ENCODE measurements at places on chromosomes 4 and X.
A peak's percentile ranks its signal among the peaks of the same experiment; 100 is the strongest.

GRCh38 chrX:71556036-71556435 lies 22.2 kb upstream of the GCNA start:
- DNase-seq = no peak

GRCh38 chrX:150899191-150899757 lies 806 bp upstream of the CD99L2 start:
- DNase-seq = peak; percentile 54

GRCh38 chr4:48891028-48891619 lies 15.4 kb downstream of the OCIAD2 start:
- DNase-seq = no peak

- DNase-seq = no peak
These were observed 18.9 kb downstream of the TSPAN5 start for GRCh38 chr4:98639523-98639922.

DNA sequence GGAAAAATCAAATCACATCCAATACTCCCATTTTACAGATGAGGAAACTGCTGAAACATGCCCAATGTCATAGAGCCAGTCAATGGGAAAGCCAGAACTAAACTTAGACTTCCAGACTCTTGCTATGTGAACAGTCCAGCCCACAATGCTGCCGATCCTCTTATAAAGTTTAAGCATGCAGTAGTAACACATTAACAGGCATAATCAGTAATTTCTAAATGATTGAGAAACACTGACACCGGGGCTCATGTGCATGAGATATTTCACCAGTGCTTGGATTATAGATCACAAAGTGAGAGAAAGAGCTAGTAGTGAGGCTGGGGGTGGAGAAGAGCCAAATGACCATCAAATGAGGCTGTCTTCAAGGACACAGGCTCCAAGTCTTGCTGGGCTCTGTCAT lies 2.5 kb downstream of the BDH2 start:
- no peak for DNase-seq

- DNase-seq = no peak
These were observed 73.5 kb downstream of the GLUD2 start for GRCh38 chrX:121120690-121121605.

GRCh38 chr4:56241500-56241899 lies 145.8 kb downstream of the AASDH start:
- DNase-seq = no peak

DNA sequence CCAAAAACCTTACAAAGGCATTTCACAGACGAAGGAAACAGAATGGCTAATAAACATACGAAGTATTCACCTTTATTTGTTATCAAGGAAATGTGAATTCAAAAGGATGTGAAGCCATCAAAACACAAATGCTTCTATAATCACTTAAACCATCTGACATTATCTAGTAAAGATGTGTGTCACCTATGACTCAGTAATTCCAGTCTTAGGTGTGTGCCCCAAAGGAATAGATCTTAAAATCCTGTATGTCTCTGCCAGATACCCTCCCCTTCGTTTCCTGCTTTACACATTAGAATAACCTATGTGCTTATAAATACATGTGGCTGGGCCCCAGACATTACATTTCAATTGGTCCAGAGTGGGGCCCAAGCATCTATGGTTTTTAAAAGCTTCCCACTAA lies 41.8 kb upstream of the CEP135 start:
- DNase-seq = no peak

- no peak for DNase-seq
These were observed 297.5 kb downstream of the NAF1 start for GRCh38 chr4:162869157-162869556.

DNA sequence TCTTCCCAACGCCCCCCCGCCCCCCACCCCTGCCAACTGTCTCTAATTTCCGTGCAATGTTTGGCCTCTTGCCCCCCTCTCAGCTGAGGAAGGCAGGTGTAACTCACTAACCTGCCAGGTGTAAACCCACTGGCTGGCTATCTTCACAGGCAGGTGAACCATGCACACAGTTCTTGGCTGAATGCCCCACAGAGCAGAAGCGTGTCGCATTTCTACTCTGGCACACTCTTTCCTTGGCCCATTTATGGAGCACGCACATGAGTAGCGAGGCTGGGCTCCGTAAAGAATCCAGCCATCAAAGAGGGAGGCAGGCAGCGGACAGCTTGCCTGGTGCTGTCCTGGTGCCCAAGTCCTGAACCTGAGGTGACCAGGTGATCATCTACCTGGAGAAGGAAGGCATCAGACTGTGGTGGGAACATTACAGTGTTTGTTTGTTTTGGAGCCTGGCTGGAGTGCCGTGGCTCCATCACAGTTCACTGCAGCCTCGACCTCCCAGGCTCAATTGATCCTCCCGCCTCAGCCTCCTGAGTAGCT lies 39.2 kb upstream of the CRMP1 start:
- DNase-seq = no peak

DNA sequence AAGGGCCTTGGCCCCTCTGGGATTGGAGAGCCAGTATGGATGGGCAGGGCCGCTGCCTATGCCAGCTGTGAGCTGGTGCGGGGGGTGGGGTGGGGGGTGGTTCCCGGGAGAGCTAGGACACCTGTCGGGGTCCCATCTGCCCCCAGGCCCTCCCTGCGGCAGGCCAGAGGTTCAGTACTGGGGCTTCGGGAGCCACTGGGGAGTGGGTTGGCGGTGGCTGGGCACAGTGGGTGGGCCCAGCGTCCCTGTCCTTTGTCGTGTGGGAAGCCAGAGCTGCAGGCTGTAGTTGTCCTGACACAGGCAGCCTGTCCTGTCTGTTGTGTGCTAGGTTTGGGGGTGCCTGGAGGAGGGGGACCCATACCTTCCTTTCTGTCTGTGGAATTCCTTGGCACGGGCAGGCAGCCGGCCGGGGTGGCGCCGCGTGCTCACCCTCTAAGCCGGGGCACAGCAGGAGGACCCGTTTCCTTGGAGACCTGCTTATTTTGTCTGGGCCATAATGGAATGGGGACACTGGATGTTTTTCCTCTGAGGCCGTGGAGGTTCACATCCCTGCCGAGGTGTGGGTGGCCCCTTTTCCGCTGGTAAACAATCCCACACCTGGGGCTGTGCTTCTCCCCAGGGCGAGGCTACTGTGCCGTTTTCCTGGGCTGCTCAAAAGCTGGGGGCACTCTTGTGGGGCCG lies 14.8 kb downstream of the DOK7 start:
- DNase-seq = no peak

DNA sequence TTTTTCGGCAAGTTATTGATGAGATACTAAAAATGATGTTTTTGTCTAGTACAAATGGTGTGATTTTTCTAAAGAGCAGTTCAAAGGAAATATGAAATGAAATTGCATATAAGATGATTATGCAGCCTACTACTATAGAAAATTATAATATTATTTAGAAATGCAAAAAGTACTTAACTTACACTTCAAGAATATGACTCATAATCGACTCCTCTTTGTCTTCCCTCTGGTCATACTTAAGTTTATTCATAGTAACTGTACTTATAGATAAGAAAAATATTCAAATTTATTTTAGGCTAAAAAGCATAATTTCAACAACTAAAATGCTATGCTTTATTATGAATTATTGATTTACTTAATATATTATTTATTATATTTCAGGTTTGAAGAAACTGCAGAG lies 33.2 kb downstream of the CEP44 start:
- DNase-seq = no peak

GRCh38 chr4:6403400-6403685 lies 69.1 kb downstream of the PPP2R2C start:
- no peak for DNase-seq

DNA sequence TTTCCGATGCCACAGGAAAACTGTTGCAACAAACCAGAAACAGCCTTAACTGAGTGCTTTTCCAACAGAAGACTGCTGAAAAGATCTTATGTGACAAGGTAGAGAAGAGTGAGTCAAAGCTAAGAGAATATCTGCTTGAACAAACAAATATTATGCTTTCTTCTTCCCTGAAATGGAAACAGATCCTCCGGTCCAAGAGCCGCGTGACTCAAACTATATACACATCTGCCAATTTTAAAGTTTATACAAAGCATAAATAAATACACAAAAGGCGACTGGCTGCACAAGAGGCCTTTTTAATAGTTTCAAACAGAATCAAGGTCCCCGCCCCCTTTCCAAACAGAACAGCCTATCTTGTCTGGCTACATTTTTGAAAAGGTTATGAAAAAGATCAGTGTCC lies 329.7 kb upstream of the F9 start:
- no peak for DNase-seq

DNA sequence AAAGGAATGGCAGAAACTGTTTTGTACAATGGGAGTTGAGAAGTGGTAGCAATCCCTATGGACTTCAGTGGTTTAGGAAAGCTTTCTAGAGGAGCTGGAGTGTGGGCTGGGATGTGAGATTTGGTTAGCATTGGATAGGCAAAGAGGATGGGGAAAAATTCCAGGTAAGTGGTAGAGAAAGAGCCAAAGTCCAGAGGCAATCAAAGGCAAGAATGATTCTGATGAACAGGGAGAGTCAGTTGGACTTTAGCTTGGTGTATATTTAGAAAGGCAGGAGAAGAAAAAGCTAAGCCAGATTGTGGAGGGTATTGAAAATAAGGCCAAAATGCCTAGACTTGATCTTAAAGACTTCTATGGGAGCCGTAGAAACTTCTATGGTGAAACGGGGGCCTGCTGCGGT lies 3.7 kb upstream of the VSIG4 start:
- DNase-seq = no peak

- DNase-seq = no peak
These were observed 5.5 kb upstream of the XIAP start for GRCh38 chrX:123854329-123854728.

GRCh38 chr4:167622481-167623240 lies 388.4 kb upstream of the SPOCK3 start:
- DNase-seq = peak; percentile 71

GRCh38 chrX:42219231-42219630 lies 295.9 kb upstream of the CASK start:
- no peak for DNase-seq

DNA sequence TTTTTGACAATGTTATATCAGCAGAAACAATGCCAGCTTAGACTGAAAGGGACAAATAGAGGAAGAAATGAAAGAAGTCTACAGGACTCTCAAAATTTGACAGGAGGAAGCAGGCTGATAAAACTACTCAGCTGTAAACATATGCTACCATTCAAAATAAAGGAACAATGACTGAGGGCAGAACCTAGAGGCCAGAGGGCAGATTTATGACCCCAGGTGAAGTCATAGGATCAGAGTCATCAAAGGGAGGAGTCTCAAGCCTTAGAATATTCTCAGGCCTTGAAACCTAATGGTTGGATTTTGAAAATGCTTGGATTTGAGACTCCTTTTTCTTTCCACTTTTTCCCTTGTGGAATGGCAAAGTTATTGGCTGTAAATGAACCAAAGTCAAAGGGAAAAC lies 17.0 kb upstream of the SYTL5 start:
- DNase-seq = no peak

DNA sequence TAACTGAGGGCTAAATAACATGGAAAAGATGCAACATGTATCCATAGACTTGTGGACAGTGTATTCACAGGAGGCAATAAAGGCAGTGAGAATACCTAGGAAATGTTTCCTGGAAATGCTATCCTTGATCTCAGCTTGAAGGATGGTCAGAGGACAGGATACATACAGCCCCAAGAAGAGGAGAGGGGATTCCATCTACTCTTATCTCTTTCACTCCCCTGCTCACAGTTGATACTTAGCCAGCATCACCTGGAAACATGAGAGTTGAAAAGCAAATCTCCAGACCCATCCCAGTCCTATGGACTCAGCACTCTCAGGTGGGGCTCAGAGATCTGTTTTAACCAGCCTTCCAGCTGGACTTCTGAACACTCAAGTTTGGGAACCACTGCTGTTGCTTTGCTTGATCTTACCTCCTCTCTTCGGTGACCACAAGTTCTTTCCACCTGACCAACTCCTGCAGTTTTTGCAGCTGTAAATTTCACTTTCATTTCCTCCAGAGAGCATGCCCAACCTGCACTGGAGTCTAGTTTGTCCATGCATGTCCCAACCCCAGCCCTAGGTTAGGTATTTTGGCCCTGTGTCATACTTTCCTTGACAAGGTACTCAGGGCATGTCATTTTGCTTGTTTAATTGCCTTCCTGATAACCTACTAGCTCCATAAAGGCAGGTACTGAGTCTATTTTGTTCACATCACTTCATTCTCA lies 10.4 kb downstream of the RELL1 start:
- DNase-seq = no peak

- no peak for DNase-seq
These were observed 25.5 kb downstream of the MMAA start for GRCh38 chr4:145644699-145645098.

GRCh38 chr4:126553248-126553647 lies 1079.5 kb upstream of the INTU start:
- no peak for DNase-seq

DNA sequence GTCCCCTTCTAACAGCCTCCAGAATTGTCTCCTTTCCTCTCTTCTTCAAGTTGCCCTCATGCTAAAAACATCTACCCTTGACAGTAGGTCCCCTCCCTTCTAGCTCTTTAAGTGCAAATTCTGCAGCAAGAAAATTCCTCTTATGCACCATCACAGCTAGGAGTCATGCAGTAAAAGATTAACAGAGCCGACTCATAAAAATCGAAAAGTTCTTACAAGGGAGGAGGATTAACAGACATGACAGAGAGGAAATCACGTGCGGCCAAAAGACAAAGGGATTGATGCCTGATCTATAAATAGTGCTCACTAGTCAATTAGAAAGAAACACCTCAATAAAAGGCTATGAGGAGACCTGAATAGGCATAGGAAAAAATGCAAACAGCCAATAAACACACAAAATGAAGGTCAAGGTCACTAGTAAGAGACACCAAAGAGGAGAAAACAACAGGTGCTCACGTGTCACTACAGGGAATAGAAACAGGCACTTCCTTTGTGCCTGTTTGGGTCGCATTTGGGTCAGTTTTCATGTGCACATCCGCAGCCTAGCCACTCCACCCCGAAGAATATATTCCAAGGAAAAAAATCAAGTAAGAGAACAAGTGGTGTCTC lies 3.4 kb downstream of the RNF212 start:
- DNase-seq = no peak

DNA sequence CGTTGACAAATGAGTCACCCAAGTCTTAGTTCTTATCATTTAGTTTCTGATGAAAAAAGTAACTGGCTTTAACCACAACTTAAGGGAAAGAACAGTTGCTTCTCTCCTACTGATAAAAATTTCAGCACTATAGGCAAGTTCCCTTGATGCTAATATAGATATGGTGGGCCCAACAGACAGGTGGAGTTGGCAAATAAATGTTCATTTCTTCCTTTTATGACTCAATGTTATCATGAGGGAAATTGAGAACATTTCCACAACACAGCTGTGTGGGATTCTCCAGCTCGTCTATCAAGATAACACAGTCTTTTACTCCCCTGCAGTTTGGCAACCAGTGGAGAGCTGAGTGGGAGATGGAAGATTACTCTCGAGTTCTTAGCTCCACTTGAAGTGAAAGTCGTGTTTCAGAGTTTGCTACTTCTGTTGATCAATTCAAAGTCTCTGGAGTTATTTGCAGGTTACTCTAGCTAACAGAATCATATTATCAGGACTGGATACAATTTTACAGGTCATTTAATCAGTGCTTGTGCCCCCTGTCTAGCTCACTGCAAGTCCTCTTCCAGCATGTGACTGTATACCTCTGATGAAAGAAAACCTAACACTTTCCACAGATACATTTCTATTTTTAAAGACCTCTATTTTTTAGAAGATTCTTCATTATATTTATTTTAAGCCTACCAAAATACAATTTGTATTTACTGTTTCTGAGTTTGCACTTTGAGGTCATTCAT lies 270.6 kb upstream of the GK2 start:
- no peak for DNase-seq

Measured in ecto neural progenitor cell (in vitro differentiated cells).